Trophoblast cell (in vitro differentiated cells and primary cell): ENCODE measurements at places on chromosomes 13 and 19.

GRCh38 chr19:1025960-1026782 is at the start of gene CNN2:
TSS of gene CNN2 (plus strand) at chr19:1026608. CDS start at chr19:1026662, 54 bp downstream.
- DNase-seq = peak; percentile 84

GRCh38 chr13:22134261-22134660 is 463.4 kb downstream of the FGF9 start:
- no peak for DNase-seq

- DNase-seq = peak; percentile 93
Observed at GRCh38 chr13:45340422-45341033, 455 bp downstream of the TPT1 start.

DNA sequence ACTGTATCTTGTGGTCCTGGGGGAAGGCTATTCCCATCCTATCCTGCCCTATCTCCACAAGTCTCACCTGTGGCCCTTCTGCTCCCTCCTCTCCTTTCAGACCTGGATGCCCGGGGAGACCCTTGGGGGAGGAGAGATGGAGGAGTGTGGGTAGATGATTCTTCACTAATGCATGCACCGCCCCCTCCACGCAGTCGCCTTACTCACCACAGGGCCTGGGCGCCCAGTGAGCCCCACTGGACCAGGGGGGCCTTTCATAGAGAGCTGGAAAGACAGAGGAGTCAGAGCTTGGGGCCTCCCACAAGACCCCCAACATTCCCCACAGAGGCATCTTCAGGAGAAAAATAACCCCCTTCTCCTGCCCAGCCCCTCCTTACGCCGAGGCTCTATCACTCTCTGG is 14.3 kb downstream of the COL5A3 start:
- DNase-seq = no peak

DNA sequence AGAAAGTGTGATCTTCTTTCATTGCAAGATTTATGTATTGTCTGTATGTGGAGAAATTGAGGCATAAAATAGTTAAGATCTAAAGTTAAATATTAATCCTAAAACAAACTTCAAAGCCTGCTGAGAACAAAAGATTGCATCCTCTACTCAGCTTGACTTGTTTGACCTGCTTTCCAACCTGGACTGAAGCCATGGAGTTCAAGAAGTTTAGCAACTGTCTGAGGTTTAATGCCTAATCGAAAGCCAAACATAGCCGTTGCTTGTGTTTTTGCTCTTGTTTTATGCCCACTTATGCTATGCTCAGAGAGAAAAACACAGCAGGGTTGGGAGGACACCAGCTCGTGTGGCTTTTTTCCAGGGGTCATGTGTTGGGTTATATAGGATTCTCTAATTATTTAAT is 135.6 kb downstream of the NUFIP1 start:
- no peak for DNase-seq

DNA sequence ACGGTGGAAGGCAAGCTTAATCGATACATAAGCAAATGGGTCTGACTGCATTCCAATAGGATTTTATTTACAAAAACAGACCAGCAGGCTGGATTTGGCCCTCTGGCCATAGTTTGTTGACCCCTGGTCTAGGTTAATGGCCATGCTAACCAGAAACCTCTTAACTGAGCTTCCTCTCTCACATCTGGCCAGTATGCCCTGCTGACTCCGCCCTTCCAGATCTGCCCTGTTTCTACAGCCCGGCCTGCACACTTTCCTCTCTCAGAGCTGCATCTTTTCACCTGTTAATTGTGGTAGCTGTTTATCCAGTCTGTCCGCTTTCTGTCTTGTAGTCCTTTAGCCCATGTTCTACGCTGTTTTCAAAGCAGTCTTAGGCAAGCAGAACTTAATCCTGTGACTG is 25.6 kb downstream of the EDNRB start:
- DNase-seq = peak; percentile 37

- DNase-seq = peak; percentile 95
Observed at GRCh38 chr19:15280915-15281683, 48.9 kb upstream of the EPHX3 start.

DNA sequence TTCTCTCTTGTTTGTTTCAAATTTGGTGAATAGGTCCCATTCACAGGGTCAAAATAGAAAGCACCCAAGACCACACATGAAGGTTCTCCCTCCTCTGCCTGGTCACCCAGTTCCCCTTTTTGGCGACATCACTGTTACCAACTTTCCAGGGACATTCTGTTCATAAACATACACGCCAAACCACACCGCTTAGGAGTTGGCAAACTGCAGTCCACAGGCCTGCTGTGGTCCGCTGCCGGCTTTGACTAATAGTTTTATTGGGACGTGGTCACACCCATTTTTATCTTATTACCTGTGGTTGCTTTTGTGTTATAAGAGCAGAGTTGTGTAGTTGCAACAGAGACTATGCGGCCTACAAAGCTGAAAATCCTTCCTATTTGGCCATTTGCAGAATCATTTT is 24.2 kb downstream of the UHRF1 start:
- no peak for DNase-seq

DNA sequence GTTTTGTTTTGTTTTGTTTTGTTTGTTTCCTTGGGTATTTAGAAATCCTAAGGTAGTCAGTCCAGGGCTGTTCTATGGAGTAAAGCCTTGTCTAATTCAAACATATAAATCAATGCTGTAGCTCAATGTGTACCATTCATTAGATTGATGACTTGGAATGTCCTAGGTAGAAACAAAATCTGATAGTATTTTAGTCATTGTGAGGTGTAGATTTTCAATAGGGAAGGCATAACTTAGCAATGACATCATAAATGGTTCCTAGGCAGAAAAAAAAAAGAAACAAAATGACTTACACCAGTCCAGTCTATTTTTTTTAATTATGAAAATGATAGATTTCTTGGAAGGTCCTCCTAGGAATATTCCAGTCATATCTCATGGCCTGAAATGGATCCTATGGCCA is 189.9 kb downstream of the SPRY2 start:
- no peak for DNase-seq

DNA sequence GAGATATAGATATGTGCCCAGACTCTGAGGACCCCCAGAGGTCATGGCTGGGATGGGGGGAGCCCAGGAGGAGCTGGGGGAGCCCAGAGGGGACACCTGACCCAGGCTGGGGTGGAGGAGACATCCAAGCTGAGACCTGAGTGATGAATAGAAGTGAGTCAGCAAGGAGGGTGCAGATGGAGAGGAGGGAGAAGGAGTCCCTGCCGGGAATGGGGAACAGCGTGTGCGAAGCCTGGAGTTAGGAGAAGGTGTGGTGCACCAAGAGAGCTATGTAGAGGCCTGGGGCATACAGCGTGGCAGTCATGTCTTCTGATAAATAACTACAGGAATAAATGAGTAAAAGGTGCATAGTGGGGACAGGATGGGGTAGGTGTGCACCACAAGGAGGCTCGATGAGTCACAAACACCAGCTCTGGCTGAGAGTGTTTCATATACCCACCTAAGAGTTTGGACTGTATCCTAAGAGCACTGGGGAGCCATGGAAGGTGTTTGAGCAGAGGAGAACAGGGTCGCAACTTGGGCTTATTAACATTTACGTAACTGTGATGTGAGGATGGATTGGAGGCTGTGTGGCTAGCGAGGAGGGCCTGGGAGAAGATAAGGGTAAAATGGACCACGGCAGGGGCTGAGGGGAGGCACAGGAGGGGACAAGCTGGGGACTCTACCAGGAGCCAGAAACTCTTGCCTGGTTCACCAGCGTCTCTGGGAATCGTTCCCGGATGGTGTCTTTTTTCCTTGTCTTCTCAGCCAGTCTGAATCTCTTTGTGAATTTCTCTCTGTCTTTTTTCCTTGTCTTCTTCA is 1.4 kb downstream of the CEACAM18 start:
- DNase-seq = no peak

- DNase-seq = no peak
Observed at GRCh38 chr13:113656831-113657671, 947 bp downstream of the ATP4B start.

- DNase-seq = peak; percentile 98
Observed at GRCh38 chr19:4713384-4713951, 10.2 kb downstream of the DPP9 start.

- DNase-seq = no peak
Observed at GRCh38 chr19:55174425-55175116, 5.5 kb downstream of the SYT5 start.

DNA sequence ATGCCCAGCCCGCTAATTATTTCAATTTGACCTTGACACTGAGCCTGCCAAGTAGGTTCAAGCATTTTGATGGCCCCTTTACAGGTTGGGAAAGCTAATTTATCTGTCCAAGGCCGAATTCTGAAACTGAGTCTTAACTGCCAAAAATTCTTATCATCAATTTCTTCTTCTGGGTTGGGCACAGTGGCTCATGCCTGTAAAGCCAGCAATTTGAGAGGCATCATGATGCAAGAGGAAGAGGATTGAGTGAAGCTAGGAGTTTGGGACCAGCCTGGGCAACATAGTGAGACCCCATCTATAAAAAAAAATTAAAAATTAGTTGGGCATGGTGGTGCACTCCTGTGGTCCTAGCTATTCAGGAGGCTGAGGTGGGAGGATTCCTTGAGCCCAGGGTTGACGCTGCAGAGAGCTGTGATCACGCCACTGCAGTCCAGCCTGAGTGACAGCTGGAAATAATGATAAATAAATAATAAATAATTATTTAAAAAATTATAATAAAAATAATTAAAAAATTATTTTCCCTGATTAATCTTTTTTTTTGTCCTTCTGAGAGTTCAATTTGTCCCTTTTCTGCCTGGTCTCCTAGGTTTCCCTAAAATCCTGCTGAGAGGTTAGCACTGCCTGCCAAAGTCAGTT is 1.3 kb upstream of the LDLR start:
- no peak for DNase-seq

GRCh38 chr13:25979371-25979770 is 72.4 kb downstream of the SHISA2 start:
- DNase-seq = no peak

DNA sequence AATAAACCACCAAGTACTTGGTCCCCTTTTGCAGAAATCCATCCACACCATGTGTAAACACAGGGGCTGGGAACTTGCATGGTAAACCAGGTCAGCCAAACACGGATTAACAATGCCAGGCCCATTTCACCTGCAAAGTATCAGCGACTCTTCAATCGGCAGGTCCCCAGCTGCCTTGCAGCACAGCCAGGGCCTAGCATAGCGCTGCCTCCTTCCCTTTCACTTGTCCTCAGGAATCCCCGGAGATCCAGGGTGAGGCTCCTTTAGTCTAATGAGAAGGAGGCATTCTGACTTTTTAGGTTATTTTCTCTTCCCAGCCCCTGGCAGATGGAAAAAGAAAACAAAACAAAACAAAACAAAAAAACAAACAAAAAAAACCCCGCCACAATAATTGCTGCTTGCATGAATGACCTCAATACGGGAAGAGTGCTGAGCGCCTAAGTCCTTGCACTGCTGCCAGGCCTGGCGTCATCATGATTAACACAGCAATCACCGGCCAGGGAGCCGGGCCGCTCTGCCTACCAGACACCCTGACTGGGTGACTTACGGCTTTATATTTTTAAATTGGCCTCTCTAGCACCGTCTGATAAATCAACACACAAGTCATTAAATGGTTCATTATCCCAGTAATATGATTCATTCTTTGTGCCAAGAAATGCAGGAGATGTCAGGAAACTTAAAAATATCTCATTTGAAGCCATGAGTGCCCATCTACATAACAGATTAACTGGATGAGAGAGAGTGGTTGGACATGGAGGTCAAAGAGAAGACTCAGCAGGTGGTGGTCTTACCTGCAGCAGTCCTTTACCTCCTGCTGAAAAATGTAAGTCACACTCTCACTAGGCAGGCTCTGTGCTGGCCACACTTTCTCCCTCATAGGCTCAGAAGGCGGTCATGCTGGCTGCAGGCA is 692.7 kb downstream of the UQCRFS1 start:
- no peak for DNase-seq

- DNase-seq = peak; percentile 61
Observed at GRCh38 chr19:51690454-51691073, 2.6 kb upstream of the SPACA6 start.

- DNase-seq = peak; percentile 61
Observed at GRCh38 chr19:18428787-18429674, 8.9 kb downstream of the ISYNA1 start.

DNA sequence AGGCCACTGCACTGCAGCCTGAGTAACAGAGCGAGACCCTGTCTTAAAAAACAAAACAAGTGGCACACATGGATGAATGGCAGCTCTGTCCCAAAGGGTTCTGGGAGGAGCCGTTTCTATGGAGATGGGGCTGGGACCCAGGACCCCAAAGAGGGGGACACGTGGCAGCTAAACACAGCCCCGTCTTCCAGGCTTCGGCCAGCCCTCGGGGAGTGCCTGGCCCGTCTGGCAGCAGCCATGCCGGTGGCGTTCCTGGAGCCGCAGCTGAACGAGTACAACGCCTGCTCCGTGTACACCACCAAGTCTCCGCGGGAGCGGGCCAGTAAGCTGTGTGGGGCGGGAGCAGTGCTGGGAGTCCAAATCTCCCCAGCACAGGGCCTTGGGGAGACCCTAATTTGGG is 82.4 kb downstream of the RYR1 start:
- DNase-seq = no peak

- no peak for DNase-seq
Observed at GRCh38 chr13:77150651-77151050, 123.7 kb upstream of the FBXL3 start.

- DNase-seq = no peak
Observed at GRCh38 chr13:65314008-65314407, 1916.1 kb downstream of the PCDH9 start.

DNA sequence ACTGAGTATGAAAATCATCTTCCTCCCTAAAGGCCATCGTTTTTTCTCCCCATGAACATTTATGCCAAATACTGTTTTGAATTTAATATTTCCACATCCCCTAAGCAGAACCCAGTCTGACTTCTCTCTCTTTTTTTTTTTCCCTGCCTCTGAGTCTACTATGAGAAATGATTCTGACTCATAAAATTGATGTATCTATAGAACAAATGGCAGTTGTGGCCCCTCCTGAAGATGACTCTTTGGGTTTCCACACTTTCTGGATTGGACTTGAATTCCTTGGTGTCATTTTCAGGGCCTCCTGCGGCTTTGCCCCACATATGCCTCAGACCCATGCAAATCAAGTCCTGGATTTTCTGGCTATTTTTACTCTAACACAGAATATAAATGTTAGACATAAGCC is 22.7 kb upstream of the NAXD start:
- no peak for DNase-seq

DNA sequence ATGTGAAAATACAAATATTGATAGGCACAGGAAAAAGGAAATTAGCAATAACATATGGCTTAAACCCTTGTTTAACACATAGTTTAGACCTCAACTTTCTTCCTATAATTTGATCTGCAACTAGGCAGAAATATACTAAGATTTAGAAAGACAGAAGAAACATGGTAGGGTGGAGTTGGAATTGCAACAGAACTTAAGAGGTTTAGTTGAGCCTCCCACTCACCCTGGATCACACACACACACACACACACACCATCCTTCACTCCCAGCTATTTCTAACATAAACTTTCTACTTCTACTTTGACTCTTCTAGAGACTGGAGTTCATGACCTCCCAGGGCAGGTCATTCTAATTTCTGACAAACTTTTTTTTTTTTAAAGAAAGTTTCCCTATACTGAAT is 47.4 kb downstream of the FLT3 start:
- DNase-seq = no peak
